Naive B cell (primary cell): ENCODE measurements at places on chromosomes 11 and 22.

DNA sequence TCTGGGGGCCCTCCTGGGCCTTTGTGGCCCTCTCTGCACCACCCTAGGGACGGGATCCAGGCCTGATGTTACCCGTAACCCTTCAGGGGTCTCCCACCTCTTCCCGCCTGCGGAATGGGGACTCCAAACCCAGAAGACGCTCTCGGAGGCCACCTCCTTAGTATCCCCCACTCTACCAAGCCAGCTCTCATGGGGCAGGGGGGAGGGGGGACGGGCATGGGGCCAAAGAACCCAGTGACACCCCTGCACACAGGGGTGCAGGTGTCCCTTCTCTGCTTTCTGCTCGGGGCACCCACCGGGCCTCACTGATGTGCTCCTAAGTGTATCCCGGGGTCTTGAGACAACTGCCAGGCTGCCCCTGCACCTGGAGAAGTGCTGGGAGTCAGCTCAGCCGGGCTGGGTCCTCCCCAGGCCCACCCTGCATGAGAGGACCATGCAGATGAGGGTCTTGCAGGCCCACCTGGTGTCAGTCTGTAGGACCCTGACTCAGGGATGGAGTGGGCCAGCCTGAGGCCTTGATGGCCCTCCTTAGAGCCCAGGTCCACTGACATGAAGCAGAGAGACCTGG, 176.9 kb downstream of the IGLL1 start:
- no peak for DNase-seq

DNA sequence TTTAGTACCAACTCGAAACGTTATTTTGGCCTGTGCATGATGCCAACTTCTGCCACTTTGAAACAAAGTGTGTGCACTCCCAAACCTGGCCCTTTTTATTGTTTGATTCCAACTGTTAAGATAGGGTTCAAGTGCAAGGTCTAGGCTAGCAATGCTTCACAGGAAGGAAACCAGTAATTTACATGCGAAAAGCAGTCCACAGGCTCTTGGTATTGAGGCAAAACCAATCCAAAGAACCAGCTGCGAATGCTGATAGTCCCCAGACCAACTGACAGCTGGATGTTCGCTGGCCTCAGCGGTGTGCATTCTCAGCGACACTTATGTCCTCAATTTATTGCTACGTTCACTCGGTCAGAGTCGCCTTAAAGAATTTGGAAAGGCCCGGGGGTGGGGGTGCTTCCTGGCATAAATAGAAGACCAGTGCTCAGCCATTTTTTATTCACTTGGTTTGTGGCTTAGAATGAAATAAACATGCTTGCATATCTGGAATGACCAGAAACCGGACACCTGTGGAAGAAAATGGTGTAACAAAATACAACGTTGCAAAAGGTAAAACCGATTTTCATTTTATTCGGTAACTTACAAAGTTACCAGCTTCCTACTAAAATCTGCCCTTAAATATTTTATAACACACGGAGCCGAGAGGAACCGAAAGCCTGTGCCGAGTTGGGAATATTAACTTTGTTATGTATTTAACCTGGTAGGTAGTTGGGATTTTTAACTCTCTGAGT, 1.6 kb downstream of the CPT1A start:
- DNase-seq = peak; percentile 23

DNA sequence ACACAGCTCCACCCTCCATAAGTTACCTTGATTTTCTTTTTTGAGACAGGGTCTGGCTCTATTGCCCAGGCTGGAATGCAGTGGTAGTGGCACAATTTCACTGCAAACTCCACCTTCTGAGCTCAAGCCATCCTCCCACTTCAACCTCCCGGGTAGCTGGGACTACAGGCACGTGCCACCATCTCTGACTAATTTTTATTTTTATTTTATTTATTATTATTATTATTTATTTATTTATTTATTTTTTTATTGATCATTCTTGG, 9.6 kb downstream of the RPS3 start:
- DNase-seq = no peak

DNA sequence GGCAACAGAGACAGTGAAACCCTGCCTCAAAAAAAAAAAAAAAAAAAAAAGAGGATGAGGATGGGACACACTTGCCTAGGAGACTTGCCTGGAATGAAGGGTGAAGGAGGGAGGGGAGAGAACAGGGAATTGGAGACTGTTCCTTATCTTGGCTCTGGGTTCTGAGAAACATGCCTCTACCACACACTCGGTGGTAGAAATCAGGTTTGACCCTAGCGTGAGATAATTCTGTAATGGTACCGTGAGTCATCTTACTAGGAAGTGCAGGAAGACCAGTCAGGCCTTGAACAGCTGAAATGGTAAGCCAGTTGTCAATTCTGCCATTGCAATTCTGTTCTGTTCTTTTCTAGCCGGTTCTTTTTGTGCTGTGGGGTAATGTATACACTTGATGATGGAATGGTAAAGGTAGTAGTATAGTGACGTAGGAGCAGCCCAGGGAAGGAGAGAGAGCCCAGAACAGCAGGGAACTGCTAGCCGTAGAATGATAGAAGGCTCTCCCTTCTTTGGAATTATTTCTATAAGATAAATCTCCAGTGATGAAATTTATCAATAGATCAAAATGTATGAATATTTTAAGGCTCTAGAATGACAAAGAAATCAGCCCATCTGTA, 3.9 kb upstream of the AMBRA1 start:
- DNase-seq = no peak

GRCh38 chr11:123561431-123561800, 93.0 kb downstream of the SCN3B start:
- no peak for DNase-seq

GRCh38 chr22:44541671-44542319, 43.8 kb upstream of the RTL6 start:
- no peak for DNase-seq

DNA sequence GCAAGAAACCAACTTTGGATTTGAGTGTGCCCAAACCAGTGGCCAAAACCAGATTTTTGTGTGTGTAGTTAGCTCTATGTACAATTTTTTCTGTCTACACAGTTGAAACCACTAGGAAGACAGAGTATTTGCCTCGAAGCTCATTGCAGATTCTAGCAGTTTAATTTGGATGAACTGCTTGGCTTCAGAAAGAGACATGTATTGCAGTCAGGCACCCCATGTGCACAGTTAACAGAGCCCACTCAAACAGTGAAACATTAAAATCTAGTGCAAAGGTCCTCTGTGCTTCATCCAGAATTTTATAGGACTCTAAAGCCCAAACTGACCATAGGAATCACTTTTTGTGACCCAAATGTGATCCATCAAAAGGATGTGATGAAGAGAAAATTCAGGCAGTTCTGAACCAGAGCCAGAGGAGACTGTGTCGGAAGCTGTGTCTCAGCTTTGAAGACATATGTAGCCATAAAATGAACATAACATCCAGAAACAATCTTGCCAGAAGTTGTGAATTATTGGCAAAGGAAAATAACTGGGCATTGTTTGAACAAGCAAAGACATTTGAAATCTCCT, 82.7 kb downstream of the PANX1 start:
- DNase-seq = no peak

GRCh38 chr22:50012211-50013181, at the start of gene IL17REL:
IL17REL (minus strand) TSS chr22:50012765; CDS start chr22:50012646, 119 bp downstream.
- no peak for DNase-seq

DNA sequence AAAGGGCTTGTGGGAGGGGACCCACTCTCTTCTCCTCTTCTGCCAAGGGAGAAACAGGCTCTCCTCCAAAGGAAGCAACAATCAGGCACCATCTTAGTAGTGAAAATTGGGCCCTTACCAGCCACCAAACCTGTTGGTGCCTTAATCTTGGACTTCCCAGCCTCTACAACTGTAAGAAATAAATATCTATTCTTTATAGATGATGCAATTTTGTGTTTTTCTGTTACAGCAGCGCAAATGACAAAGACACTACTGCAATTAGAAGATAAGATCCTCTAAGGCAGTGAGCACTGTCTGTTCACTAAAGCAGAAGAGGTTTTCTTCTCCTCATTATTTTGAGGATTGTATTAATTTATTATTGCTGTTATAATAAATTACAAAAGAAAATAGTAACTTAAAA, 691.4 kb upstream of the CCDC179 start:
- DNase-seq = no peak
